ENCODE measurements at places on chromosomes 1 and 21.

- DNase-seq, result peak; percentile 63
Observed at GRCh38 chr1:35202048-35202719, 9.2 kb upstream of the SFPQ start.

GRCh38 chr1:16139473-16139962 is 16.4 kb downstream of the EPHA2 start:
- DNase-seq, result peak; percentile 42

DNA sequence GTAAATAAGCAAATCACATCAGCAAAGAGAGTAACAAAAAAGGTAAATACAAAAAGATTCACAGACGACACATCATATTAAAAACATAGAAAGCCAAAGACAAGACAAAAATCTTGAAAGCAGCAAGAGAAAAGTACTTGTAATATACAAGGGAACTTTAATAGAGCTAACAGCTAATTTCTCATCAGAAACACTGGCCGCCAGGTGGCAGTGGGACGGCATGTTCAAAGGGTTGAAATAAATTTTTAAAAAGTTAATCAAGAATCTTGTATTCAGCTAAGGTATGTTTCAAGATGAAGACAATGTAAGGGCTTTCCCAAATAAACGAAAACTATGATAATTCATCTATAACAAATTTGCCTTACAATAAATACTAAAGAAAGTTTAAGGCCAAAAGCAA is 358.1 kb downstream of the LRRIQ3 start:
- peak; percentile 4 for DNase-seq

DNA sequence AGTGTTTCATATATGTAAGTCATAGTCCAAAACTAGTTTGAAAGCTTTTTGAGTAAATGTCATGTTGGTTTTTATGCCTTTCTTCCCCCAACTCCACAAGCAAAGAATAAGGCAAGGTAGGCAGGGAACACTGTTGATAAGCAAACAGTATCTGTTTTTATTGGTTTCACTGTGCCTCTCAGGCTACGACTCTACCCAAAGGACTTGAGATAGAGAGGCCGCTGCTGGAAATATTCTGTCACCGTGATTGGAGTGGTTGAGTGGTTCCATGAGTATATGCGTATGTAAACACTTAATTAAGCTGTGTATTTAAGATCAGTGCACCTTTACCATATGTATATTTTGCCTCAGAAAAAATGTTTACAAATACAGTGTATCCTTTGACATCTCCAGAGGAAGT is 138.1 kb upstream of the KIF26B start:
- no peak for DNase-seq

- DNase-seq, result no peak
Observed at GRCh38 chr1:83854456-83854855, 144.5 kb downstream of the TTLL7 start.

DNA sequence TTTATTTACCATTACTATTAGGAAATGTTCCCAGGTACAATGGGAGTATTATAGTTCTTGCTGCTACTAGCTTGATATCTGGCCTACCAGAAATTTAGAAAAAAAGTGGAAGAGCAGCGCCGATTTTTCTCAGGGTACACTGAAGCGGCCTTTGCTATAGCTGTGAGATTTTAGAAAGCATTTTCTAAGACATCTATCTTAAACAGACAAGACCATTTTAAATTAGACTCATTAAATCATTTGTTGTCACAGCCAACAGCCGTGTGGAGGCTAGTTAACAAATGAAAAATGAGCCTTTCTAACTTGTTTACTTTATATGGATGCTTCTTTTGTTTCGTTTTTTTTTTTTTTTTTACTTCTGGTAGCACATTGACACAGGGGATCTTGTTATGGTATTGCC is 183.2 kb upstream of the ZRANB2 start:
- no peak for DNase-seq

All from stimulated activated naive CD8-positive, alpha-beta T cell treated with anti-CD3 and anti-CD28 coated beads, Interleukin-15, Interleukin-2, amounts not matched to agents 100 U/mL and 50 U/mL, for 24 hours (primary cell).